ENCODE measurements at places on chromosomes 2 and 18. TPM values are rescaled to one million over a fixed set of nuclear protein-coding genes. Genes with fewer than 3 reads are reported as not detected.

- no peak for DNase-seq
These were observed 9.0 kb downstream of the HPCAL1 start for GRCh38 chr2:10311736-10312135.

- DNase-seq: no peak
These were observed 69.6 kb upstream of the UGP2 start for GRCh38 chr2:63772061-63772460.

GRCh38 chr2:70921031-70921430, 14.7 kb upstream of the ATP6V1B1 start:
- no peak for DNase-seq

DNA sequence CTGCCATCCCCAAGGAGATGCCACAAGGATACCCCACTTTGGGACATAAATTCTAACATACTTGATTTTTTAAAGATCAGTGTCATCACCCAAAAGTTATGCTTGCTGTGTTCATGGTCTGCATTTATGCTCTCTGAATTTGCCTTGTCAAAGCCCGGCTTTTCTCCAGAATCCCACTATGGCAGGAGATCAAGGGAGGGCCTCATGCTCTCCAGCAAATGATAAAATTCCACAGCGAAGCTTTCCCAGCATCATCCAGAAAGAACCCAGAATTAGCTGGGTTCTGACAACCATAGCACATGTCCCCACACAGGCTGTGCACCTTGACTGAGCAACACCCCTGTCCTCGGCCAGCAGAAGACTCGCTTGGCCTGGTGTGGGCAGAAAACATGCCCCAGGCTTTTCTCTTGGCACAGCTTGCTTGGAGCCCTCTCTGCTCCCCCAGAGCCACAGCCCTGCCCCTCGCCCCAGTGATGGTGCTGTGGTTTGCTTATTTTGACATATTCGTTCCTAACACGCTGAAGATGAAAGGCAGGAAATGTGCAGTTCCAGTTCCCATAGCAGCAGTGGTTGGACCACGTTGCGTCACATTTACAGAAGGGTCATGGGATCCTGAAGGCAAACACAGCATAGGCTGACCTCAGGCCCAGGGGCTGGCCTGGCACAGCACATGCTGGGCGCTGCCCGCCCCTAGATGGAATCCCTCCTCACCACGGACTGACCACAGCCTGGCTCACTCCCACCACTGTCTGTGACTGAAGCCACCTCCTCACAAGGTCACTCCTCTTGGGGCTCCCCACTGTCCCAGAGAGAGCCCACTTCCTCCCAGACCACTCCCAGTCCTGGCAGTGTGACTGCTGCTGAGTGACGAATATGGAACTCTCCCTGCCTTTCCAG, 14.1 kb upstream of the CHRNA1 start:
- peak; percentile 100 for DNase-seq

The TSPYL6 gene
- total RNA-seq: not detected

DNA sequence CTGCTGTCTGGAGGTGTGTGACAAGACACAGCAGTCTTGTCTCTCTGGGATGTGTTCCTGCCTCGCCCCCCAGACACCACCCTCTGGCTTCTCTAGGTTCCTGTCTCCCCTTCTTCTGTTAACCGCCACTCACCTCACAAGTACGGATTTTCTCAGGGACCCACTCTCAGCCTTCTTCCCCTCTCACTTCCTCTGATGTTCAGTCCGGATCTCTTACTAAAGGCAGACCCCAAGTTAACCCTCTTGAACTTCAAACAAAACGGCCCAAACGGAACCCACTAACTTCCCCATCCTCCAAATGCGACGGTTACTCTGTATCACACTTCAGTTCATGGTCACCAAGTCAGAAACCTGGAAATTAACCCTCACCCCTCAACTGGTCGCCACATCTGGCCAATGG, 32.0 kb downstream of the B4GALT6 start:
- no peak for DNase-seq

GRCh38 chr2:174343343-174343622, 8.5 kb downstream of the SP9 start:
- DNase-seq: no peak

The RIT2 gene
- not detected for total RNA-seq

DNA sequence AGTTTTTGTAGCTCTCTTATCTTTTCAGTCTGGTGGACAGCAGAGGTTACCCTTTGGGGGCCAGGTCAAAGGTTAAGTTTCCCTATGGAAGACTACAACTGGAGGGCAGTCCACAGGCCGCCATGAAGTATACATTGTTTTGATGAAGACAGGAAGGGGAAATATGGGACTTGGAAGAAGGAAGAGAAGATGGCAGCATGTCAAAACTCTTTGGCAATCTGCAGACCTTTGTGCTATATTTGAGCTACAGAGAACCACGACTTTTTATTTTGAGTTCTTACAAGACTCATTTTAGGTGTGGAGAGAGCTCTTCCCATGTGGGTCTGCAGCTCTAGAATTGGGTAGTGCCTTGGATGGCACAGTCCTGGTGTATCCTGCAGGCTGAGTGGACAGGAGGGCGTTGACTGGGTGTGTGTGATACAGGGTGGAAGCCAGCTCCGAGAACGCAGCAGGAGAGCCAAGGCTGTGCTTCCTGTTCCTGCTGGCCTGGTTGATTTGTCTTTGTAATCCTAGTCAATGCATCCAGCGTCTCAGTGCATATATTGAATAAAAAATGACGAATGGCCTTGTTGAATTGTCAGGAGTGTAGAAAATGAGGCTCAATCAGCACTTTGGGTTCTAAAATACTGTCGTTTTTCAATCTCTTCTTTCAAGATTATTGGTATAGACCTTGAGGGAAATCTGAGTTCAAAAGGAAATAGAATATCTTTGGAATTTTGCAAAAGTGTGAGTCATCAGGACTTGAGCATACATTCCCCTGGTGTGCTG, 11.5 kb downstream of the ITGA6 start:
- DNase-seq: peak; percentile 52

GRCh38 chr2:140349695-140350094, 1569.5 kb upstream of the NXPH2 start:
- peak; percentile 32 for DNase-seq

DNA sequence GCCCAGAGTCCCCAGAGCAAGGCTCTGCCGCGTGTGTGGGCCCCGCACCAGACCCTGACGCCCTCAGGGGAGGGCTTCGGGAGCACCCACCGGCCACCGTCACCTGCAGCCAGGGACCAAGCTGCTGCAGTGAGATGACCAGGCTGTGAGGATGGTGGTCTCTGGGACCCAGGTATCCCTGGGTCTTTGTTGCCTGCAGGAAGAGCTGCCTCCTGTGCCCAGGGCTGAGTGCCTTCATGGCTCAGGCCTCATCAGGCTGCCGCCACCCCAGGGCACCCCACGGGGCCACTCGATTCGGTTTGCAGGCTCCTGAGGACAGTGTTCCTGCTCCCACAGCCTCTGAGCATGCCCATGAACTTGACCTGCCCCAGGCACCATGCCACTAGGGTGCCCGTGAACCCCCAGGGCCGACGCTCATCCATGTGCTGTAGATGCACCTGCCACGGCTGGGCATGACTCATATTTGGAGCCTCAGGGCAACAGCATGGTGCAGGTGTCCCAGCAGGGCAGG, 109.8 kb downstream of the FAM210A start:
- no peak for DNase-seq

- DNase-seq: no peak
These were observed 306.6 kb downstream of the PTH2R start for GRCh38 chr2:208713066-208713745.

DNA sequence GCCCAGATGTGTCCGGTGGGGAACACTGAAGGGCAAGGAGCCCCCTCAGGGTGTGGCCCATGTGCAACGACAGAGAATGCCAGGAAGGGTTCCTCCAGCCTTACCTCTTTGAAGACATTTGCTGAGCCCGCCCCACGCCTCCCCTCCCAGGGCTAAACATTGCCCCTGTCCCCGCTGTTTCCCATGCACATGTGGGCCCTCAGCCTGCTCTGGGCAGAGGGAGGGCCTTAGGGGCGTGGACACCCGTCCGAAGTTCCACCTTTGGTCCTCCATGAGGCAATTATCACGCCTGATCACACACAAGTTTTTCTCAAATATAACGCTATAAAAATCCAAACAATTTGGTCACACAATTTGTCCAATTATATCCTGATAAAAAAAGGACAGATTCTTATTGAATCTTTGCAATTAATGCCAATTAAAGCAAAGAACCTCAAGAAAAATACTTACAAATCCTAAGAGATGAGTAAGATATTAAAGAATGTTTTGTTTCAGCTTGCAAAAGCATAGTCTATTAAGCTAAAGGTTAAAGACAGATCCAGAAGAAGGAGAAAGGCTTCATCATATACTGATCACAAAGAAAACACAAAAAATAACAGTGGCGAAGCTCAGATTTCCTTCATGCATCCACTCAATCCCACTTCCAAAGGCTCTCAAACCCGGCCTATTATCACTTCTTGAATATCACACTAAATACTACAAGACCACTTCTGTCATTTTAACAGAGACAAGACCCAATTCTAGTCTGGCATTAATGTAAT, 55.2 kb upstream of the LDLRAD4 start:
- DNase-seq: peak; percentile 41

- DNase-seq: no peak
These were observed 949 bp downstream of the CDC42EP3 start for GRCh38 chr2:37670378-37671008.

GRCh38 chr2:207706936-207707860, 4.2 kb upstream of the CCNYL1 start:
- no peak for DNase-seq

DNA sequence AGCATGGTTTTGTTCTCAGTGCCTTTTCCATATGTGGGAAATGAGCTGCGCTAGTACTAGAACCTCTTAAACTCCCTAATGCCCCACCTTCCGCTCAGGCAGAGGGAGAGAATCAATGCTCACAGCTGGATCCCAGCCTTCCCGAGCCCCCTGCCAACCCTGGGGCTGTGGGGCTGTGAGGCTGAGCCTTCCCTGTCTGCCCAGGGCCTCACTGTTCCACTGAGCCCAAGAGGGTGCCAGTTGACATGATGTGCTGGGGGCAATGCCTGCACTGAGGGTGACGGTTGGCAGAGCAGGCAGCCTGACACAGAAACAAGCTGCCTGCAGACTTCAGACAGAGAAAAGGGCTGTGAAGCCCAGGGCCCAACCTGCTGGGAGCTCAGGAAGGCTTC, 602.4 kb upstream of the RAB6C start:
- DNase-seq: no peak

DNA sequence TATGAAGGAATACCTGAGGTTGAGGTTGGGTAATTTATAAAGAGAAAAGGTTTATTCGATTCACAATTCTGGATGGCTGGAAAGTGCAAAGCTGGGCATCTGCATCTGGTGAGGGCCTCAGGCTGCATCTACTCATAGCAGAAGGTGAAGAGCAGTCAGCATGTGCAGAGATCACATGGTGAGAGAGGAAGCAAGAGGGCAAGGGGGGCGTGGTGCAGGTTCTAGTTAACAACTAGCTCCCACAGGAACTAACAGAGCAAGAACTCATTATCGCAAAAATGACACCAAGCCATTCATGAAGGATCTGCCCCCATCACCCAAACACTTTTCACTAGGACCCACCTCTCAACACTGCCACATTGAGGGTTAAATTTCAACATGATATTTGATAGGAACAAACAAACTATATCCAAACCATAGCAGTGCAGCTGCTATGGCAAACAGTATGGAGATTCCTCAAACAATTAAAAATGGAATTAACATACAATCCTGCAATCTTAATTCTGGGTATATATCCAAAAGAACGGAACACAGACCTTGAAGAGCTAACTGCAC, 72.8 kb upstream of the LDLRAD4 start:
- no peak for DNase-seq

DNA sequence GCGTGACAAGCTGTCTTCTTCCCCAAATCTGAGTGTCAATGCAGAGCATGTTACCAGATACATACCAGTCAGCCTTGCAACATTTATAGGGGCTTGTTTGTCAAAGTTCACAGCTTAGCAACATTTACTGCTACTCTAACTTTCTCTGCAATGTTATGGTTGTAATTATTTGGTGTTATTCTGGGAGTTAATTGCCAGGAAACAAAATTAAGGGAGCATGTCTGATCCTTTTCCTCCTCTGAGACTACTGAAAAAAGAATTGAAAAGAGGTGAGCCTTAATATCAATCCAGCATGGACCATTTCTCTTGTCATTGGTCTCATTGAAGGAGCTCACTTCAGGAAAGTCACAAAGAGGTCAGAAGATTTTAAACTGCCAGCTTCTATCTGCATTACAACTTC, 465.6 kb upstream of the LINC00305 start:
- DNase-seq: no peak

GRCh38 chr2:207481924-207482323, 47.8 kb upstream of the CREB1 start:
- DNase-seq: no peak

DNA sequence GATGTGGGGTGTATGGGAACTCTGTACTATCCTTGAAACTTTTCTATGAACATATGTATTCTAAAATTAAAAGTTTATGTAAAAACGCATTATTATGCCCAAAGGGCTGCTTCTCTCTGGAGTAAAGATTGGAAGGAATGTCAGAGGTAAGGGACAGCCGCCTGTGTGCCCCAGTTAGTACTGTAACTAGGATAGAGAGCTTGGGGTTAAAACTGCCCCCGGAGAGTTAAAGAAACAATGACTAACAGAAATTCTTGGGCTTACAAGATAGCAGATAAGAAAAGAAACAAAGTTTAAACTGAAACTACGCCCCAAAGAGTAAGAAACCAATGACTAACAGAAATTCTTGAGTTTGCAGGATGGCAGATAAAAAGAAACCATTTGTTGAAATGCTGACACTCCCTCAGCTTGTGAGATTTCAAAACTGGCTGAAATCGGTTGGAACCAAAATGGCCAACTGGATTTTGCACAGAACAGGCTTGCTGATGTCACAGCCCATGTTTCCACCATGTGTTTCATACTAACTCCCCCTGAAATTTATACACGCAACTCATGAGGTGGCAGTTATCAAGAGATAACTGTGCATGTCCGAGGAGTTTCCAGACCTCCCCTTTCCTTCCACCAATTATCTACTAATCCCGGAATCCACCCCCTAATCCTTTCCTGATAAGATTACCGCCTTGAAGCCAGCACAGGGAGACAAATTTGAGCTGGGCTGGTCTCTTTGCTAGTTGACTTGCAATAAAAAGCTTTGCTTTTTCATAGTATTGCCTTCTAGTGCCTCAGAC, 8.7 kb upstream of the TXNDC2 start:
- peak; percentile 93 for DNase-seq

DNA sequence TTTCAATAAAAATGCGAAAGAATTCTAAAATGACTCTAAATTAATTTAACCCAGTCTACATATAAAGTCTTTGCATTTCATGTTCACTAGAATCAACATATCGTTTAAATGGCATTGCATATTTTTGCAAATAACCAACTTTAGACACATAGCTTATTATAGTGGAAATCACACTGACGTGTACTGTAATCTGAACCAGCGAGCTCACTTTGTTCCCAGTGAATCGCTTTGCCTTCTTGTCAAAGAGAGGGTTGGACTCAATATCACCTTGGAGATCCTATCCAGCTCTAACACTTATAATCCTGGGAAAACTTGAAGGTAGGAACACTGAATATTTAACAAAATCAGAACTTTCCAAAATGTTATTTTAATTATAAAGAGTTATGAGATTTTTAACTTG, 108.2 kb downstream of the GALNT1 start:
- DNase-seq: no peak

GRCh38 chr2:235004329-235004903, 52.6 kb downstream of the SH3BP4 start:
- no peak for DNase-seq

The ERBB4 gene
- total RNA-seq: 0.17 TPM
